ENCODE measurements at places on chromosomes 4 and X.

DNA sequence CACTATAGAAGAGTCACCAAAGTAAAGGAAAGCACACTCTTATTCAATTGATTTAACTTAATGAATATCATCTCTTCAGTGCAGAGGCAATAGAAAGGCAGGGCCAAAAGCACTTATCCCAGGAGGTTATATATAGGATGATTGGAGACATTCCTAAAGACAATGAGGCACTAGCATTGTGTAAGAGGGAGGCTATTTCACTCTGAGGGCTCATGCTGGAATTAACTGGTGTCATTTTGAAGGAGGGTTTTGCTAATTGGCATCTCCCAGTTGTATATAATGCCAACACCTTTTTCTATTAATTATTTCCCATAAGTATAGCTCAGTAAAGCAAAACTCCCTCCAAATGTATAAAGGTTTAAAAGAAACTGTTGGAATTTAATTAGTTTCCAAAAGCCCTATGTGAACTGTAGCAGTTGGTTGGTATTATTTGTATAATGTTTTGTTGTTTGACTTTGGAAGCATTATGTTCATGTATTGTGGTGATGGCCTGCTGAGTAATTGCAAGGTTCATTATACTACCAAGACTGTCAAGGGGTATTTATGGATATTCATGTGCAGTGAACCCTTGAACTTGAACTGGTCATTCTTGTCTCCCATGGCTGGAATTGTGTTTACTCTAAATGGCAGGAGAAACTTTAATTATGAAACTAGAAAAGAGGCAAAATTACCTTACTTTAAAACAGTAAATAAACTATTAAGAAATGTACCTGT is 270.3 kb downstream of the BMPR1B start:
- DNase-seq, result no peak

- no peak for DNase-seq
Observed at GRCh38 chrX:9905288-9905687, 61.9 kb upstream of the CLDN34 start.

GRCh38 chr4:38666766-38667084 is 2.7 kb downstream of the KLF3 start:
- DNase-seq, result no peak

DNA sequence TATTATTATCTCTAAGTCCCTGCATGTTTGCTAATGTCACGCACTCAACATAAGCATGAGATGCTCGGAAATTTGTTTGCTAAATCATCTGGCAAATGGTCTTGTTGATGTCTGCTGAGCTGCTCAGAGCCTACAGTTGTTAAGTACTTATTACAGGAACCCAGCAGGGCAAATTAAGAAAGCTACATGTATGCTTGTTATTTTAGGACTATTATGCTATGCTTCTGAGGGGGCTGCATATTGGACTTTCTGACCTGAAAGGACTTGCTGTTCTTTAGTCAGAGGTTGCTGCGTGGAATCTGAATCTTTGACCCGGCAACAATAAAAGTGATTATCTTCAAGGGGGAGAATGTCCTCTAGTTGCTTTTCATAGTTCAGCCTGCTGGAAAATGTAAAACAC is 36.3 kb upstream of the TENM3 start:
- DNase-seq, result no peak

DNA sequence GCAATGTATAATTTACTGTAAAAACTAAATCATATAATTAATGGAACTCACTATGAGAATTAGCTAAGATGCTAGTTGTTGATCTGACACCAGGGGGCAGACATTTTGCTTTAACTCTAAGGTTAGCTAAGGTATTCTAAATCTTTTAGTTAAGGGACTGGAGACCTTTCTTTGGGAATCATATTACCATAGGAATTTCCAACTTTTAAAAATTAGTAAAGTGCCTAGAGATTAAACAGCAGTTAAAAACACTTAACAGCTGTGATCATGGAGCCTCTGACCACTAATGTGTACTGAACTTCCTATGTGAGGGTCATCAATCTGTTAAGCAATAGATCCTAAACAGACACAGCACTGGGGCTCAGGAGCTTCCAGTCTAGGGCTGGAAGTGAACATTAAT is 226.6 kb downstream of the NSUN7 start:
- peak; percentile 48 for DNase-seq

GRCh38 chr4:75429208-75429607 is 85.0 kb downstream of the RCHY1 start:
- DNase-seq, result no peak

DNA sequence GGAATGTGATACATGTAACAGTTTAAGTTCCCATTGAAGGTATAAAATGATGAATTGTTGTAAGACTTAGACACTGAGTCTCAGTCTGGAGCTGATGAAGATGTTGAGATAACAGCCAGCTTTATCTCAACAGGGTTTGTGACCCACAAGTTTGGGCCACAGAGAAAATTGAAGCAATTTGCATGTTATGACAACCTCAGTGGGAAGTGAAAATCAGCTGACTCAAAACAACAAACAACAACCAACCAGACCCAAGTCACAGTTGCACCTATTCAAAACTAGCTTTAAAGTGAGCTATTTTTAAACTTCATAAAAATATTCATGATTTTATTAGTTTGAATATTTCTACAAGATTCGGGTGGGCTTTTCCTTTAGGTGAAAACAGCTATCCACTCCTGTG is 8.0 kb downstream of the SFRP2 start:
- DNase-seq, result no peak

GRCh38 chrX:110173192-110174175 is 144.4 kb downstream of the AMMECR1 start:
- no peak for DNase-seq

- DNase-seq, result no peak
Observed at GRCh38 chrX:16155581-16156096, 11.6 kb upstream of the MAGEB17 start.

- no peak for DNase-seq
Observed at GRCh38 chrX:115060013-115060412, 42.6 kb upstream of the IL13RA2 start.

DNA sequence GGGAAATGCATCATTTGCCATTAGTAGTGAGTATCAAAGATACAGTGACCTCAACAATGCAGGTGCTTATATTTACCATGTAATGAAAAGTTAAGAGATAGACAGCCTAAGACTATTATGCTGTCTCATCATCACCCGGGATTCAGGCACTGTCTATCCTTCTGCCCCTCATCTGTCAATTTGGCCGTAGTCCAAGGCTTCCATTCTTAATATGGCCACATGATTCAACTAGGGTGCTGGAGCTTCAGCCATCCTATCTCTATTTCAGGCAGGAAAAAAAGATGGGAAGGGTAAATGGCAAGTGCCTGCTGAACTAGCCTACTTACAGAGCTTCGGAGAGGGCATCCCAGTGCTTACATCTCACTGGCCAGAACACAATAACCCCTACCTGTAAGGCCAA is 196.7 kb upstream of the LNX1 start:
- no peak for DNase-seq

GRCh38 chr4:175456131-175456530 is 355.9 kb downstream of the GPM6A start:
- DNase-seq, result no peak

DNA sequence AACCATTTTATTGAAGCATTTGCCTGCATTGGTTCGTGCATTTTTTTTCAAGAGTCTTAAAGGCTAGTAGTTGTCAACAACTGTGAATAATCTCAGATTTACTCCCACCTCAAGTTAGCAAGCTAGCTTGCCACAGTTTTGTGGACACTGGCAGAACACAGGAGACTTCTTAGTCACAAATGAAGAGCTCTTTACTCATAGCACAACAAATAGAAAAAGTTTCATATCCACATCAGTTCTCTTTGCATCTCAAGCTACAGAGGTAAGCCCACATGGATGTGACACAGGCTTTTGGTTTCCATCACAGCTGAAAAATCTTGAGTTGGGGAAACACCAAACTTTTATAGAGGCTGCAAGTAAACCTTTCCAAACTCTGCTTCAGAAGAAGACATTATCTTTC is 2315.7 kb upstream of the TENM3 start:
- DNase-seq, result no peak

- DNase-seq, result peak; percentile 12
Observed at GRCh38 chr4:110075083-110075738, 123.2 kb downstream of the ELOVL6 start.

GRCh38 chr4:40228497-40229365 is 31.9 kb downstream of the RHOH start:
- peak; percentile 33 for DNase-seq

Data from OCI-M1 (cell line).